ENCODE measurements at places on chromosomes 4 and X. TPM values are rescaled to one million over a fixed set of nuclear protein-coding genes. Genes with fewer than 3 reads are reported as not detected.

DNA sequence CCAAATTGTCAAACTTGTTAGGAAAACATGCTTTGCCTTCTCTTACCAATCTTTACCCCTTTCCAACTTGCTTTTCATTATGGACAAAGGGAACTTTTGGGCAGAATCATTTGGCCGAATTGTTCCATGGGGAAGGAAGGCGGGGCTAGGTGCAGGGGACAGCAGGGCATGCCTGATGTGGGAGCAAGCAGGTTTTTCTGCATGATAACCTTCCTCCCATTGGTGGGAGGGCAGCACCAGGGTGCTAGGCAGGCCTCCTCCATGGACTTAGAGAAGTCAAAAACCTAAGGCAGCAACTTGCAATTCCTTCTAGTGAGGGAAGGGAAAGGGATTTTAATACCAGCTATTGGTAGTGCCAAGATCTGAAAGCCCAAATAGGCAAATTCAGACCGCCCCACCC, 260.5 kb downstream of the MAPK10 start:
- no peak for DNase-seq

DNA sequence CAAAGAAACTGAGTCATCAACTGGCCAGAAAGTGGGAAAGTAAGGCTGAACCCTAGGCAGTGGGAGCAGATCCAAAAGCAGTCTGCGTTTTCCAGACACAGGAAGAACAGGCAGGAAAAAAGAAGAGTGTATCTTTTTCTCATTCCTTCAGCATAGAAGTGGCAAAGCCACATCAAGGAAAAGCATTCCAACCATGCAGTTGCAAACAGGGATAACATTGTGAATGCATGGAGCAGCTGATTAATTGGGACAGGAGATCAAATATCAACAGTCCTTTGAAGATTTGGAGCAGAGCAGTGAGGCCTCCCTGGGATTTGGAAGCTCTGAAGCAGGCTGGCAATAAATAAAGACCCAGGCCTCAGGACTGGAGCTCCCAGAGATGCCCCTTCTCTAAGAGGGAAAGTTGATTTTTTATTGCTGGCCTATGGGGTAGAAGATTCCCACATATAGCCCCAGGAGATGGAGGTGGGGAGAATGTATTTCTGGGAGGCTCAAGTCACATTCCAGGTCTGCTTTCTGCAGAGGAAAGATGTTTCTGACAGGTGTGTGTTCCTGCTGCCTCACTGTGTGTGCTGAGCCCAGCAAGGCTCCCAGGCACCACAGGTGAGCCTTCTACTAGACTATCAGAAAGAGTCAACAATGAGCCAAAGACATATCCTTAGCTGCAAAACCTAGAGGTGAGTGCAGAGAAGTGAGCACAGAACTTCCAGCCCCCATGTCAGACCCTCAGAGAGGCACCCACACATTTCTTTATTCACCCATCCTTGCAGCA, 222.5 kb downstream of the RAB28 start:
- DNase-seq, result no peak

DNA sequence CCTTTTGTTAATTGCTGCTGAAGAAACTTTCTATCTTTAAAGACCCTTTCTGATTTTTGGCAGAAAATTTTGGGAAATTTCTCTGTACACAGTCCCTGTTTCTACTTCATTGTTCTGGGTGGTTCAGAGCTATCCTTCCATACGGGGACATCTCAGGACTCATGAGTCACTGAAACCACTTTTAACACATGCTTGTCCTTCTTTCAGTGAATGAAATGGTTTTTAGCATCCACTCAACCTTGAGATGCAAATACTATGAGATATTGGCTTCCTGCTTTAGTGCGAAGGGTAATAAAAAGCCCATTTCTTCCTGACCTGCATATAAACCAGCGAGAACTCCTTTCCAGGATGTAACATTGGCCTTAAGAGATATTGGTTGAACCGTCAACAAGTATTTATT, 158.0 kb downstream of the REPS2 start:
- no peak for DNase-seq

GRCh38 chrX:131779741-131780140, 235.9 kb downstream of the OR13H1 start:
- DNase-seq, result no peak

GRCh38 chr4:89906777-89907521, 12.3 kb downstream of the MMRN1 start:
- DNase-seq, result no peak

Gene RTL5
- total RNA-seq, result 0.37 TPM

Gene BCOR
- 21.1 TPM for total RNA-seq

GRCh38 chr4:33785843-33786242, 2458.5 kb downstream of the ARAP2 start:
- DNase-seq, result no peak

DNA sequence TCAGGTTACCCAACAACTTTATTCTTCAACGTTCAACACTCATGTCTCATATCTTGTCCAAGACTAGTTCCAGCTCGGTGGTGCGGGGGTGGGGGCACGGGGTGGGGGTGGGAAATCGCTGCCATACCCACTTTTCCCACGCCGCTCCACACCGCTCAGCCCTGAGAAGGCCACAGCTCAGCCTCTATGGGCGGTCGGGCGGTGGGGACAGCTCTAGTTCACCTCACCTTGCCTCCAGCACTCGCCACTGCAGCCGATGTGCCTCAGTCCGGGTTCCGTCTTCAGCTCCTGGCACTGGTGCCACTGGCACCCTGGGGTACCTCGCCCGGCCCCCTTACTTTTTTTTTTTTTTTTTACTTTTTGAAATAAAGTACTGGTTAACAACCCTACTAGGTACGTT, 522.2 kb downstream of the PCDH19 start:
- DNase-seq, result no peak

Gene GLRA2
- not detected for total RNA-seq

- no peak for DNase-seq
Observed at GRCh38 chrX:12954981-12955380, 19.9 kb upstream of the TMSB4X start.

GRCh38 chr4:96092151-96092705, 252.3 kb downstream of the PDHA2 start:
- no peak for DNase-seq

DNA sequence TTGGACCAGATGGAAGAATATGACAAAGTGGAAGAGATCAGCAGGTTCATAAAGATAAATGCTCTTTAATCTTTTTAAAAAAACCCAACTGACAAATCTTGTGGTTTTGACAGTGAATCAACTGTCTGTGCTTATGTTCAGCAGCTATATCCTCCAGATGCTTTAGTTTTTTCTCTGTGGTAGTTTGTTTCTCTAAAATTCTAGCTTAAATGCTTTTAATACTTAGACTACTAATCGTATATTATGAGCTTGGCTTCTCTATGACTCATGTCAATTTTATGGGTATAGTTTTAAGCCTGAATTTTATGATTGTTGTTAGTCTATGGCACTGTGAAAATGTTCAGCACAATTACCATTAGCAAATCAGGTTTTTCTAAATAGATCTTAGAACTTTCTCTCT, 12.9 kb downstream of the HHIP start:
- no peak for DNase-seq

DNA sequence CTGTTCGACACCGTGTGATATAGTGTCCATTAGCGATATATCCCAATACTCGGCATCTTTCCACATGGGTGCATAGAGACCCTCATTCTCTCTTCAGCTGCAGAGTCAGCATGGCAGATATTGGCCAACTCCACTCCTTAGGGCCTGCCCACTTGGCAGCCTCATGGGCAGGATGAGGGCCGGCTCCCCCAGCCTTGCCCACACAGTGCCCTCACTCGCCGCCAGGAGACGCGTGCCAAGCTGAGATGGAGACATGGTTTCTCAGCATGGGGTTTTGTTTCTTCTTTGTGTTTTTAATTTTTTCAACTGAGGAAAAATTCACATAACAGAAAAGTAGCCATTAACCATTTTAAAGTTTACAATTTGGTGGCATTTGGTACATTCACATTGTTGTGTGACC, 5.3 kb upstream of the PLXNA3 start:
- no peak for DNase-seq

DNA sequence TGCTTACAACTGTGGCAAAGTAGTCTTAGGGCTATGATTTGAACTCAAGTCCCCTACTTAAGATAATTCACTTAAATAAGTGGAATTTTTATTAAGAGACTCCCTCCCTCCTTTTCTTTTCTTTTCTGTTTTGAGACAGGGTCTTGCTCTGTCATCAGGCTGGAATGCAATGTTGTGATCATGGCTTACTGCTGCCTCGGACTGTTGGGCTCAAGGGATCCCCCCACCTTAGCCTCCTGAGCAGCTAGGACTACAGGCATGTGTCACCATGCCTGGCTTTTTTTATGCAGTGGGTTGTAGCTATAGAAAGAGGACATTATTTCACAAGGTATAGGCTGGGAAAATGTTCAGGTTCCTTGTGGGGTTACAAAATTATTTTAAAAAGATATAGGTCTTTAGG, 19.2 kb downstream of the DIAPH2 start:
- DNase-seq, result no peak

Gene DUSP9
- 2.2 TPM for total RNA-seq

Gene SSX1
- total RNA-seq, result not detected

GRCh38 chr4:577499-578450, 1.7 kb upstream of the TMEM271 start:
- peak; percentile 7 for DNase-seq

Gene GPR34
- 0.17 TPM for total RNA-seq

Gene WAS
- total RNA-seq, result 0.20 TPM

Gene FGG
- total RNA-seq, result 5.6 TPM

Gene EREG
- 2.7 TPM for total RNA-seq

Gene REELD1
- not detected for total RNA-seq

GRCh38 chr4:2893772-2894171, 50.1 kb downstream of the ADD1 start:
- DNase-seq, result no peak

DNA sequence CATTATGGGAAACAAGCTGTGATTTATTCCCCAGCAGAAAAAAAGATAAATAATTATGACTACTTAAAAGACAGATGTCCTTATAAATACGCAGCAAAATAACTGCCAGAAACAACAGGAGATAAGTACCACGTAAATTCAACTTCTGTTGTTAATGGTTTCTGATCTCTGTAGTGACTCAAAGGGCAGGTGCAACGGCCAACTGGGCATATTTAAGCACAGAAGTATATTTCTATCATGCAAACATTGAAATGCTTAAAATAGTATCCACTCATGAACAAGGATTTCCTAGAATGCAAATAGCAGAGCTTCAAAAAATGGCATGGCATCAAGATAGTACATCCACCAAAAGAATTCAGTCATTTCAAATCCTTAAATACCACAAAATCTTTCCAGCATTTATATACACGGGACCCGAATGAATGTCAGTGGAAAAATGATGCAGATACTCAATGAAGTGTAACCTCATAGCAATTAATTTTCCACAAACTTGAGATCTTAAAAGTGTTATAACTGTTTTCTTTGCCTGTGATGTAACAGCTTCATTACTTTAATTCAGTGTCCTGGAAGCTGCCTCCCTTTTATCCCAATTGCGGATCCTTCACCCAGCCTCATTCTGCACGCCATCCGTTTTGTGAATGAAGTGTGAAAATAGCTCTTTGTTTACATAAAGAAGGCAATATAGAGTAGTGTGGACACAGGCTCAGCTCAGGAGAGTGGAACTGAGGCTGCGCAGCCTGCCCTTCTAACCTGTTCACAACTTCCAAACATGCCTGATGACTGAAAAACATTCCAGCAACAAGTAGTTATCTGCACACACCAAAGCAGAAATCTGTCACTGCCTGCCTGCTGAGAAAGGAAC, 10.2 kb downstream of the PDGFC start:
- DNase-seq, result no peak

- DNase-seq, result no peak
Observed at GRCh38 chrX:55240788-55241340, 20.7 kb downstream of the PAGE5 start.

Gene SPANXN3
- total RNA-seq, result not detected

DNA sequence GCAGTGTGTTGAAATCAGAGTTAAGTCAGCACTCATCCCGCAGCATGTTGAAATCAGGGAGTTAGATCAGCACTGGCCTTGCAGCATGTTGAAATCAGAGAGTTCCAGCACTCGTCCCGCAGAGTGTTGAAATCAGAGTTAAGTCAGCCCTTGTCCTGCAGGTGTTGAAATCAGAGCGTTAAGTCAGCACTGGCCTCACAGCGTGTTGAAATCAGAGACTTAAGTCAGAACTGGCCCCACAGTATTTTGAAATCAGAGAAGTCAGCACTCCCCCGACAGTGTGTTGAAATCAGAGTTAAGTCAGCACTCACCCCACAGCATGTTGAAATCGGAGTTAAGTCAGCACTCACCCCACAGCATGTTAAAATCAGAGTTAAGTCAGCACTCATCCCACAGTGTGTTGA, 10.9 kb upstream of the UVSSA start:
- DNase-seq, result peak; percentile 35

DNA sequence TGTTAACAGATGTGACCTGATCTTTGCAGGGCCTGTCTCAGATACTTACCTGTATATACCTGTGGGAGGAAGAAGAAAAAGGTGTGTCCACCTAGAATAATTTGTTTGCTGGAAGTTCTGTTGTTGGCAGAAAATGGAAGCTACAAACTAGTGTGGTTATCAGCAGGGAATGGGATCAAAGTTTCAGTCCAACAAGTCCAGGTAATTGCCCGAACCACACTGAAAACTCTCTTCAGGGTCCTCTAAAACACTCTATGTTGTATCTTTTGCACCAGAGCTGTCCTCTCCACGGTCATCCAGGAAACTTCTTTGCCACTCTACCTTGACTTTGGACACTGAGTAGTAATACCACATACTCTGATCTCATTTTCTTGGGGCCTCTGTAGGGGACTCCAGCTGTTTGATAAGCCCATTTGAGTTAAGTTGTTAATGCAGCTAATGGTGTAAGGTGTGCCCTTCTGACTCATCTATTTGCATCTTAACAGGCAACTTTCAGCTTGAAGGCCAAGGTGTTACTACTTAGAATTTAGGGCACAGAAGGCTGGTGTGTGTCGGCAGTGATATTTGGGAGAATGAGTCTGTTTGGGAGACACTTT, 38.7 kb upstream of the GATB start:
- DNase-seq, result no peak

Gene TEC
- total RNA-seq, result 2.9 TPM

DNA sequence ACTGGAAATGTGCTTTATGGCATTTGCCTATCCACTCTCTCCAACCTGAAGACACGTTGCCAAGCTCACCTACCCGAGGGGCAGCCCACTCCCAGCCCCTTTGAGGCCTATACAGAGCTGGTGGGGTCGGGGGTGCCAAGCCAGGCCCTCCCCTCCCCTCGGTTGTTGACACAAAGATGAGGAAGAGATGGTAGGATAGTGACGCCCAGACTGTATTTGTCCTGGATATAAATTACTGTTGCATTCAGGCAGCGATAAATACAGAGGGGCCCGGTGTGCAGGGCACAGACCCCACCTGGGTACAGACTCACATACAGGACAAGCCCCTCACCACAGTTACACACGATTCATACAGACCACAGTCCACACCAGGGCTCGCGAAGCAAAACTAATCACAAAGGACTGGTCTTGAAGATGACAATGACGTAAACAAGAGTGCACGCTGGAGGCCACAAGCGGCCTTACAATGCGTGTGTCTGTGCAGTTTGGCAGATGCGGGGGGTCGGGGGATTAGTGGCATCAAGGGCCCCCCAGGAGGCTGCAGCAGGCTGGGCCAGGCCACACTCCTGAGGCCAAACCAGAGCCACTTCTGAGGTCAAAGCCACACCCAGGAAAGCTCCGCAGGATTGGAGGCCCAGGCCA, 14.6 kb downstream of the DGKQ start:
- DNase-seq, result no peak
